Caki2 (cell line): ENCODE measurements at places on chromosomes 7 and 10. TPM values are rescaled to one million over a fixed set of nuclear protein-coding genes. Genes with fewer than 3 reads are reported as not detected.

GRCh38 chr7:31078363-31078990, 26.4 kb downstream of the ADCYAP1R1 start:
- no peak for DNase-seq

The PTER gene
- total RNA-seq, result 20.6 and 33.3 TPM in 2 replicates

DNA sequence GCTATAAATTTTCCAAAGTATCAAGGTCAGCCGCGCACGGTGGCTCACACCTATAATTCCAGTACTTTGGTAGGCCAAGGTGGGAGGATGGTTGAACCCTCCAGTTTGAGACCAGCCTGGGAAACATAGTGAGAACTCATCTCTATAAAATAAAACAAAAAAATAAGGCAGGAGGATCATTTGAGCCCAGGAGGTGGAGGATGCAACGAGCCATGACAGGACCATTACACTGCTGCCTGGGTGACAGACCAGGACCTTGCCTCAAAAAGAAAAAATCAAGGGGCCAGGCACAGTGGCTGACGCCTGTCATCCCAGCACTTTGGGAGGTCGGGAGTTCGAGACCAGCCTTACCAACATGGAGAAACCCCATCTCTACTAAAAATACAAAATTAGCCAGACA, 60.3 kb downstream of the ABI1 start:
- no peak for DNase-seq

GRCh38 chr7:129689995-129690581, 78.6 kb downstream of the NRF1 start:
- no peak for DNase-seq

The AKR1C8 gene
- total RNA-seq, result 4.3 TPM in 1 of 2 replicates, not detected in the other

The STK31 gene
- total RNA-seq, result not detected in 2 replicates

The CEP55 gene
- 44.4 and 58.9 TPM in 2 replicates for total RNA-seq

The AASS gene
- 0.51 TPM in 1 of 2 replicates, not detected in the other for total RNA-seq

GRCh38 chr7:68744036-68744435, 854.2 kb upstream of the AUTS2 start:
- DNase-seq, result no peak

GRCh38 chr10:106935978-106936451, 228.5 kb downstream of the SORCS1 start:
- DNase-seq, result no peak
